GOT3 (cell line): ENCODE measurements at places on chromosomes 4 and X.

DNA sequence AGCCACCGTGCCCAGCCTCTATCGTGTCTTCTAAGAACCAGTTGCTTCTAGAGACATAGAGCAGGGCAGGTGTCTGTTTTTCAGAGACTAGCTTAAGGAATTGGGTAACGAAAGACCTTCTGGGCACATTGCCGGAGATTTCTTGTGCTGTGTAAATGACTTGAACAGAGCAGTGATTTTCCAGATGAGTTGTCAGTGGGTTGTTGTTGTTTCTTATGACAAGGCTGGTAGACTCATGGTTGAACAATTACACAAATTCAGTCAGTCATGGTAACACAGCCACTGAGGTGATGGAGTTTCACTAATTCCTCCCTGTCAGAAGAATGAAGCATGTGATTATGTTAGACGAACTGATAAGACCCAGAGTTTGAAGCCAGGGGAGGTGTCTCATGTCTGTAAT is 20.5 kb upstream of the DDX3X start:
- DNase-seq: no peak

GRCh38 chrX:13652287-13652793 is 601 bp upstream of the TCEANC start:
- no peak for DNase-seq

DNA sequence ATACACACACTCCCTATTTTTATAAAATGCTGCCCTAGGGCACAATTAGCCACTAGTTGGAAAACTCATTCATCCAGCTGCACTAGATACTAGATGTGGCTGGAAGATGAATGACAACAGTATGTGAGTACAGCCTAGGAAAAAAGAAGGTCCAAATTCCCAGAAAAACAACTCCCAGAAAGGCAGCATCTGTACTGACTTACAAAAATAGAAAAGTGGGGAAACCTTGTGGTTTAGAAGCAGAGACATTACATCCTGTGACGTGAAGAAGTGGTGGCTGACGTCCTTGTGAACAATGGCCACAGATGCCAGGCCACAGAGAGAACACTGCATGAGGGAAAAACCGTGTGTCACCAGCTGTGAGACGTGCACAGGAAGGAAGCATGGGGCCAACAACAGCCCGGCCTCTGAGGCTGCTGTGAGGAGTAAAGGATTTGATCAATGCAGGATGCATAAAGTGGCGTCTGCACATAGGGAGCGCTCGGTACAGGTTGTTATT is 81.2 kb downstream of the SPRY1 start:
- no peak for DNase-seq

- no peak for DNase-seq
These were observed 308 bp upstream of the TLR2 start for GRCh38 chr4:153683763-153684181.

DNA sequence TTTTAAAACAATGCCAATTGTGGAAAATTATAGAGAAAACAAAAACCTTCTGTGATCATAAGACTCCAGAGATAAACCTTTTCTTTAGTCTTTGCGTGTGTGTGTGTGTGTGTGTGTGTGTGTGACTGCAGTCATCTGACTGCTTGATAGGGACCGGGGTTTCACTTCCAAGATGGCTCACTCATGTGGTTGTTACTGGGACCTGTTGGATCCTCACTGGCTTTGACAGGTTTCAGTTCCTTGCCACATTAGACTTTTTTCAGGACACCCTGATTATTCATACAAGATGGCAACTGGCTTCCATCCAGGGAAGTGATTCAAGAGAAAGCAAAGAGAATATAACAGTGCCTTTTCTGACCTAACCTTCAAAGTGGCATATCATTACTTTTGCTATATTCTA is 21.9 kb upstream of the MAD2L1 start:
- DNase-seq: no peak

GRCh38 chr4:89307446-89308160 is at the start of gene GPRIN3:
TSS of gene GPRIN3 (minus strand) at chr4:89307800. CDS start at chr4:89250110, 57,690 bp downstream.
- peak; percentile 9 for DNase-seq

GRCh38 chrX:123884809-123885408 is 25.1 kb downstream of the XIAP start:
- DNase-seq: no peak

DNA sequence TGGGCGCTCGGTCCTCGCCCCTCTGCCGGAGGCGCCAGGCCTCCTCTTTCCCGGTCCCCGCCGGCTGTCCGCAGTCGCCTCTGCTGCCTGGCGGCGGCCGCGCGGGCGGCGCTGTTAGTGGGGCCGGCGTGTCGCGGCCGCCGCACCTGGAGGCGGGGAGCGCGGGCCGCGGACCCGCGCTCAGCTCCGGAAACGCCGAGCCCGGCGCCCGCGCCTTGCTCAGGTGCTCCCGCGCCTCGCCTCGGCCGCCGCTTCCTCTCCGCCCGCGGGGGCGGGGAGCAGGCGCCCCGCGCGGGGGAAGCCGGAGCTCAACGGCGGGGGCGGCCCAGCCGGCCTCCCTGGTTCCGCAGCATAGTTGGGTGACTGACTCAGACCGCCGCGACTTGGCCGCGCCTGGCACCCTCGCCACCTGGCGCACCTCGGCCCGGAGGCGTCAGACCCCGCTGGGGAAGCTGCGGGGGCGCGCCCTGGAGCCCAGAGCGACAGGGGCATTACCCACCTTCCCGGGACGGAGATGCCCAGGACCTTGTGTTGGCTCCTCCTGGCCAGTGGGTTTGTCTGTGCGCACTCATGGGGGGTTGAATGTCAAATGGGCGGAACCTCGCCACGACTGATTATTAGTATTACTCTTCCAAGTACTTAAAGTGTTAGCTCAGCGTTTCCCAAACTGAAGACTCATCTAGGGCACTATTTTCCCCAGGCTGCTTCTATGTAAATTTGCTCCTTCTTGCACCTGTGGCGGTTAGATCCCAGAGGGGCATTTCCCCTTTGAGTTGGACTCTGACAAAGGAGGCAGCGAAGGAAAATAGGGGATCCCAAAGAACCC is at the start of gene ARAP2:
ARAP2 (minus strand) TSS at position 258 of the 826 bp plus-strand sequence. CDS start 15,028 bp downstream, outside the sequence.
- no peak for DNase-seq

GRCh38 chrX:131066237-131066636 is 8.1 kb downstream of the ARHGAP36 start:
- no peak for DNase-seq

GRCh38 chr4:6272863-6273660 is 3.4 kb downstream of the WFS1 start:
- no peak for DNase-seq

GRCh38 chr4:154559494-154560418 is 3.1 kb upstream of the FGB start:
- DNase-seq: no peak

DNA sequence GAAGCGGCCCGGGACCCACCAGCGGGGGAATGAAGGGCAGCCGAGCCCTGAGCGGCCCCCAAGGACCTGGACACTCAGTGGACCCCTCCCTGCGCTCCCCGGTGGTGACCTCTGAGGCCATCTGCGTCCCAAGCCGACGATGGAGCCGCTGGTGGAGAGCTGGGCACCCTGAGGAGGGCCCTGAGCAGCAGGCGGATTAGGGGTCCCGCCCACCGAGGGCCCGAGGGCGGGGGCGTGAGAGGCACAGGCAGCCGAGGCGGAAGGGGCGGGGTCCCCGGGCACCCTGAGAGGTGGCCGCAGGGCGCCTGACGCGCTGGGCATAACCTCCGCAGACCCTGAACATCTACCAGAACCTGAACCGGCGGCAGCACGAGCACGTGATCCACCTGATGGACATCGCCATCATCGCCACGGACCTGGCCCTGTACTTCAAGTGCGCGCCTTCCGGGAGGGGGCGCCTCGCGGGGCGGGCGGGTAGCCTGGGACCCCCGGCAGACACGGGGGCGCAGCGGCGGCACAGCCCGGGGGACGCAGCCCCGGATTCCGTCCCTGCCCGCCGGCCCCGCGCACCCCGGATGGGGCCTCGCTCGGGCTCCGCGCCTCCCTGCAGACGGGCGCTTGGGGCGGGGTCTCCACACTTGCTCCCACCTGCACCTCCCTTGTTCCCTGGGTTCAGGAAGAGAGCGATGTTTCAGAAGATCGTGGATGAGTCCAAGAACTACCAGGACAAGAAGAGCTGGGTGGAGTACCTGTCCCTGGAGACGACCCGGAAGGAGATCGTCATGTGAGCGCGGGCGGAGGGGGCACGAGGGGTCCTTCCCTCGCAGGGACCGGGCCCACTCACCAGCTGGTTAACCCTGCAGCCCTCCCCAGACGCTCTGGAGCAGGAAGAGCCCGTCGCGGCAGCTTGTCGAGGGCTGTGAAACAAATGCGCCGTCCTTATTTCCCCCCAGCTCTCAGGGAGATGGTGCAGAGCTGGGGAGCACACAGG is 10.3 kb downstream of the ATP5ME start:
- no peak for DNase-seq

DNA sequence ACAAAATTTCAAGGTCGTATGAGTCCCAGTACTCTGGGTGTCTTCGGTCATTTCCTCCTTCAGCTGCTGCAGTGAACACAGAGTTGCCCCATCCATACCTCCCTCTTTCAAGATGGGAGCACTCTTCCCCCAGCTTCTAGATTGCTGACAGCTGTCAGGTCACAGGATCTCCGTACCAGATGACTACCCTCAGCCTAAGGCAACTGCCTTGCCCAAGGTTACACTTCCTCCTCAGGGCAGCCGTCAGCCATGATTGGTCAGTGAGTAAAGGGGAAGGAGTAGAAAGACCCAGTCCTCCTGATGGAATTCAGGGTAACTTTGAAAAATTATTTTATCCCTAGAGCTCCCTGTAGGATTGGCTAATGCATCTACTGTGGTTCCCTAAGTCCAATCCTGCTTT is 81.6 kb downstream of the NAF1 start:
- DNase-seq: no peak

GRCh38 chrX:13698432-13698831 is 9.5 kb downstream of the RAB9A start:
- no peak for DNase-seq

- no peak for DNase-seq
These were observed 440.3 kb downstream of the ZIC3 start for GRCh38 chrX:138006180-138006579.

GRCh38 chrX:63250253-63250868 is 100.8 kb downstream of the SPIN4 start:
- no peak for DNase-seq

DNA sequence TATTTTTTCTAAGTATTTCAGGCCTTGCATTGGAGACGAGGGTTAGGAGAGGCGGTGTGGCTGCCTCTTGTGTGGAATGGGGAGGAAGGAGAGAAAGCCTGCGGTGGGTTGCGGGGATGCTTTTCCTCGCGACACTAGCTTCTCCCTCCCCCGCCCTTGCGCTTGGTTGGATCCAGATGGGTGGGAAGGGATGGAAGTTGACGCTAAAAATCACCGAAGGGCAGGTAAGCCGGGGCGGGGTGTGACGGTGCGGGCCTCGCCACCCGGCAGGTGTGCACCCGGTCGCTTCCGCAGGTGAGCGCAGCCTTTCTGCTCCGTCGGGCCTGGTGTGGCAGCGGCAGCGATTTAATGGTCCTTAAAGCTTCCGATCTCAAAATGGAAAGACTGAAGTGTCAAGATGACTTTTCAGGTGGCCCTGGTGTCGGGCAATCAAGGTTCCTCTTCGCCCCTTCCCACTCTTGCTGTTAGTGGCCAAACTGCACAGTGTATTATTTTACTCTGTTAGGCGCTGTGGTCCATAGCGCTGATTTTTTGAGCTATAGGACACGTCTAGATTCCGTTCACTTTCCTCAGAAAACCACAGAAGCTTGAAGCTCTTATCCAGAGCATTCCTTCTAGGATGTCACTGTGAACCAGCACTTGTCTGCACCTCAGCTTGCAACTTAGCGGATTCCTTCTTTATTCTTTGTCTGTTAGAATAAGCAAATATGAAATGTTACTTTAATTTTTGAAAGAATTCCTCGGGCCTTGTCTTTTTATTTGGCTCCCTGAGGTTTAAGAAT is 765 bp downstream of the ENOPH1 start:
- no peak for DNase-seq

DNA sequence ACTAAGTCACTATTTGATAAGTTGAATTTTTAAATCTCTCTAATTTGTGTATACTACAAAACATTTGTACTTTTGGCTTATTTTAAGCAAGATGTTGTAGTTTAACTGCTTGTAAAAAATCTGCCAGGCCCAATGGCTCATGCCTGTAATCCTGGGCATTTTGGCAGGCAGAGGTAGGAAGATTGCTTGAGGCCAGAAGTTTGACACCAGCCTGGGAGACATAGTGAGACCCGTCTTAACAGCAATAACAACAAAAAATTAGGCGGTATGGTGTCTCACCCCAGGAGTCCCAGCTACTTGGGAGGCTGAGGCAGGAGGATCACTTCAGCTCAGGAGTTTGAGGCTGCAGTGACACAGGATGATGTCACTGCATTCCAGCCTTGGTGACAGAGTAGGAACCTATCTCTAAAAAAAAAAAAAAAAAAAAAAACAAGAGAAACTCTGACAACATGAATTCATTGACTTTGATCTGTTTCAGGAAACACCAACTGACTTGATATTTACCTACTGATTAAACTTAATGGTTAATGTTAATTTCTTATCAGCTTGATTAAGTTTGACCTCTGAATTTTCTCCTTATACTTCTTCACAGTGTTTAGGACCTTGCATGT is 8.9 kb downstream of the FHIP1A start:
- no peak for DNase-seq

GRCh38 chr4:4668355-4669210 is 126.7 kb upstream of the STX18 start:
- no peak for DNase-seq

- DNase-seq: no peak
These were observed 694 bp downstream of the PDS5A start for GRCh38 chr4:39976945-39977488.

- DNase-seq: no peak
These were observed 504 bp upstream of the RBM3 start for GRCh38 chrX:48573690-48574269.

DNA sequence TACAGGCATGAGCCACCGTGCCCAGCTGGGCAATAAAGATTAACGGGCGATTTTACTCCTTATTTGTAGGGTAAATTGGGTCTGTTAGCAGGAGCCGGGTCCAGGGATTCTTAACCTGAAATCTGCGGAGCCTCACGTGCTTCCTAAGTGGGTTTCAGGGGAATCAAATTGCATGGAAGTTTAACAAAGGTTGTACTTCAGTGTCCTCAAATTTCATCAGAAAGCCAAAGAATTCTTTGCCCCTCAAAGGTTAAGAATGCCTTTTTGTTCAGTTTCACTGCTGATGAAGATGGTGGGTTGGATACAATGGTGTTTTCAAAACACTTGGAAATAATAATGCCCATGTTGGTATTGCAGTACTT is 67.9 kb downstream of the AFF1 start:
- DNase-seq: no peak

DNA sequence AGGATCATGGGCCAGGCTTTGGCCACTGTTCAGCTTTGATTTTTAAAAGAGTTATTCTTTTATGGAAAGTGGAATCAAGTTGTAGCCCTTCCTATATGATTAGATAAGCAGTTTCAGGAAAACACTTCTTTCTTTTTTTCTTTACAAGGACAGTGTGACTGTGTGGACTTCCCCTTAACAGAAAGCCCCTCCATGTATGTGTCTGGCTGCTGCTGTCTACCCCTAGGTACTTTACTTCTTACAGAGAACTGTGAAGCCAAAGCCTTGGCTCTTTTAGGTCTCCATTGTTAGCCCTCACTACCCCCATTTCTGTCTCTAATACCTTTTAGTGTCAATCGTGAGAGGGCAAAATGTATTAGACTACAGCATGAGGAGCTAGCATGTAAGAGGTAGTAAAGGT is 19.1 kb downstream of the VSIG1 start:
- no peak for DNase-seq

GRCh38 chr4:150990250-150990649 is 24.8 kb downstream of the LRBA start:
- DNase-seq: no peak

- DNase-seq: no peak
These were observed 15.0 kb upstream of the CT47A1 start for GRCh38 chrX:121000589-121000988.

GRCh38 chr4:3936184-3936583 is 170.0 kb downstream of the ADRA2C start:
- no peak for DNase-seq
